IPS-NIHi11 (cell line): ENCODE measurements at places on chromosomes 6 and 20.

DNA sequence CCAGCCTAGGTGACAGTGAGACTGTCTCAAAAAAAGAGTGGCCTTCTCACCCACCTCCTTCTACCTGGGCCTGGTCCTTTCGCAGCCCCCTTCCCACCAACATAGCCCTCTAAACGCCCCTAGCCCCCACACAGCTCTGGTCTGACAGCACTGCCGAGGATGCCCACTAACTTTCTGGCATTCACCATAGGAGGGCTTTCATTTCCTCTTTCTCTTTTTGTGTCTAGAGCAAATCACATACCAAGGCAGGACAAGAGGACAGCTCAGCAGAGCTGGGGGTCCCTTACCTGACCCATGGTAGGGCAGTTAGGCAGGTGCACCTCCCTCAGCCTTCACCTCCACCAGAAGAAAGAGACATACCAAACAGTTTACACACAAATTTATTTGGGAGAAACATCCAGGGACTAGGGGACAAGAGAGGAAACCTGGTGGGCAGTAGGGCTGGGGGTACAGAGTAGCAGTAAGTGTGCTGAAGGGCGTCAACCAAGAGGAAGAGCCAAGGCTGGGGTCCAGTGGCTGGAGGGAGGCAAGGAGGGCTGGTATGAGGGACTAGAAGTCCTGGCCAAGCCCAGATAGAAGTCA is 4.5 kb downstream of the LY6G5C start:
- no peak for DNase-seq

GRCh38 chr20:16283307-16283706 is 289.9 kb downstream of the KIF16B start:
- no peak for DNase-seq

DNA sequence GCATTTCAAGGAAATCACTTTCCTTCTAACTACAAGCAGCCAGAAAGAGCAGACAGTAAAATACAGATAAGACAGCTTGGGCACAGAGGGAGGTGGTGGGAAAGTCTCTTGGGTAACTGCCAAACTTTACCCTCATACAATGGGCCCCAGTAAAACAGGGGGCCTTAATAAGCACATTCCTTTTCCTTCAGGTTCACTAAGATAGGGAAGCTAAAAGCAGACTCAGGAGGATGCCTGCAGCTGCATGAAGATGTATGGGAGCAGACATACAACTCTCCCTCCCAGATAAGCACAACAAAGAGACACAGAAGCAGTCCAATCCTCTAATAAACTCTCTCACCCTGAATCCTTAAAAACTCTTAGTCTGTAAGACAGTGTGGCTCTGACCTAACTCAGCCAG is 49.0 kb downstream of the SIM1 start:
- DNase-seq: no peak

DNA sequence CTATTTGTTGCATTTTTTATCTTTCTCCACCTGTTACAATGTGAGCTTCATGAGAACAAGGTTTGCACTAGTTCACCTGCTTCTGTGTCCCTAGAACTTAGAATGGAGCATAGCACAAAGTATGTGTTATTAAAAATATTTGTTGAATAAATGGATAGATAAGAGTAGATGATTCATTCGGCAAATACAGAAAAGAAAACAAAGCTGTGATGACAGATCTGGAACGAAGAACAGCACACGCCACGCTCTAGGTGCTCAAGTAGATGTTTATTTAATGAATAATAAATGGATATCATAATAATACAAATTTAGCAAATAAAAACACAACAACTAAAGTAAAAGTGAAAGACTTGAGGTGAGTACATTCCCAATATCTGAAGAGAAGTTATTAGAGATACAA is 273.1 kb downstream of the HAO1 start:
- DNase-seq: no peak

- no peak for DNase-seq
Observed at GRCh38 chr20:24649787-24650490, 180.5 kb downstream of the SYNDIG1 start.

DNA sequence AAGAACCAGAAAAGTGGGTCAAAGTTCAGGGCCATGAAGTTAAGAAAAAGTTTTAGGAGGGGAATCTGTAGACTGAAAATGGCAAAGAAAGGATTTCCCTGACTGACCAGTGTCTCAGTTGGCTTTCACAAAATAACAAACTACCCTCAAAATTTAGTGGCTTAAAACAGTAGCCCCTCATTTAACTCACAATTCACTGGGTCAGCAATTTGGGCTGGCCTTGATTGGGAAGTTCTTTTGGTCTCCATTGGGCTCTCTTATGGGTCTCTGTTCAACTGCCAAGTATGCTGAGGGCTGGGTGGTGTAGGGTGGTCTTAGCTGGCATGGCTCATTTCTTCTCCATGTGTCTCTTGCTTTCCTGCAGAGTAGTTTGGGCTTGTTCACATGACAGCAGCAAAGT is 161.5 kb downstream of the PLCB4 start:
- no peak for DNase-seq

- DNase-seq: no peak
Observed at GRCh38 chr6:91278416-91278815, 691.5 kb upstream of the MAP3K7 start.

- no peak for DNase-seq
Observed at GRCh38 chr20:2132461-2132901, 30.9 kb downstream of the STK35 start.

- no peak for DNase-seq
Observed at GRCh38 chr6:121382467-121383121, 48.3 kb upstream of the TBC1D32 start.

GRCh38 chr20:13817342-13817741 is 32.5 kb downstream of the NDUFAF5 start:
- no peak for DNase-seq

DNA sequence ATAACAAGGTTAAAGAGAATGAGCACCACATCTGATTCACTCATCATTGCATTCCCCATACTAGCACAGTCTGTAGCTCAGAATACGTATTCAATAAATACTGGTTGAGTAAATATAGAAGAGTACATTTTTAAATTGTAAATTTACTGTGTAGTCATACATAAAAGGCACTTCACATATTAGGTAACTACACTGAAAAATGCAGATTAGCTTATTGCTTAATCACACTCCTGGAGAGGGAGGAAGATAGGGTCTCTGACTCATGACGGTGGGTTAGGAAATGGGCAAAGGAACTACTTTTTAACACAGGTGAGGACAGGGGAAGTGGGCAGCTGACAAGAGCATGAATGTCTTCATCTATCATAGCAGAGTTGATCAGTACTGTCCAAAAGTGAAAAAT is 133.2 kb downstream of the TBC1D32 start:
- no peak for DNase-seq

DNA sequence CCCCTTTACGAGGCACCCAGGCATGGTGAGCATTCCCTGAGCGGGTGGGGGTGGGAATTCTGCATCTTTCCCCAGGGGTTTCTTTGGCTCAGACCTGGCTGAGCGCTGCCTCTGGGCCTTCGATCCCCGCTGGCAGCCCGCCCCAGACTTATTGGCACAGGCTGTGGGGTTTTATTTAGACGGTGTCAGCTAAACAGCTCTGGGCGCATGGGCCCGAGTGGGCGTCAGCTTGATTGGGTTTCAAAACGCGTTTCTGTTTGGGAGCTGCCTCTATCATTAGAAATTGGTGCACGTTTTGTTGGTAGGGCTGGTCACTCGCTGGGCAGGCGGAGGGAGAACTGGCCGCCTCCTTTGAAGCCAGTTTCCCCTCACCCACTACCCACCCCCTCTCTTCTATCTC is 21.0 kb downstream of the PMEPA1 start:
- DNase-seq: no peak
